ENCODE measurements at places on chromosomes 11 and 22. TPM values are rescaled to one million over a fixed set of nuclear protein-coding genes. Genes with fewer than 3 reads are reported as not detected.

DNA sequence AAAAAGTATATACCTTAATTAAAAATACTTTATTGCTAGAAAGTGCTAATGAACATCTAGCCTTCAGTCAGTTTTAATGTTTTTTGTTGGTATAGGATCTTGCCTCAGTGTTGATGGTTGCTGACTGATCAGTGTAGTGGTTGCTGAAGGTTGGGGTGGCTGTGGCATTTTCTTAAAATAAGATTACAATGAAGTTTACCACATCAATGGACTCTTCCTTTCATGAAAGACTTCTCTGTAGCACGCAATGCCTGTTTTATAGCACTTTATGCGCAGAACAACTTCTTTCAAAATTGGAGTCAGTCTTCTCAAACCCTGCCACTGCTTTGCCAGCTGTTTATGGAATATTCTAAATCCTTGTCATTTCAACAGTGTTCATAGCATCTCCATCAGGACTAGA, 50.6 kb downstream of the LDLRAD3 start:
- no peak for DNase-seq

- no peak for DNase-seq
Observed at GRCh38 chr11:45470794-45471167, 184.6 kb upstream of the SYT13 start.

DNA sequence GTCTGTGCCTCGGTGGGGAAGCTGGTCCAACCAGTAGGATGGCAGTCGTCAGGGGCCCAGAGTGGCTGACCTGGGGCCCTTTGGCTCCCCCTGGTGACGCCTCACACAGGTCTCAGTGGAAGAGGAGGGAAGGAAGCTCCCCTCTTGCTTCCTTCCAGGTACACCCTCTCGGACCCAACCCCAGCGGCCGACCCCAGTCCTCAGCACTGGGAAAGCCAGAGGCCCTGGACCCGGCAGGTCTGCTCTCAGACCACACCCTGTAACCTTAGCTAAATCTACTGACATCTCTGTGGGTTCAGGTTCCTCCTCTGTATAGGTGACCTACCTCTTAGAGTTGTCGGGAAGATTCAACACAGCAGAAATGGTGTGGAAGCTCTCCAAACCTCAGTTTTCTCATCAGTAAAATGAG, 3.4 kb upstream of the SCUBE1 start:
- no peak for DNase-seq

DNA sequence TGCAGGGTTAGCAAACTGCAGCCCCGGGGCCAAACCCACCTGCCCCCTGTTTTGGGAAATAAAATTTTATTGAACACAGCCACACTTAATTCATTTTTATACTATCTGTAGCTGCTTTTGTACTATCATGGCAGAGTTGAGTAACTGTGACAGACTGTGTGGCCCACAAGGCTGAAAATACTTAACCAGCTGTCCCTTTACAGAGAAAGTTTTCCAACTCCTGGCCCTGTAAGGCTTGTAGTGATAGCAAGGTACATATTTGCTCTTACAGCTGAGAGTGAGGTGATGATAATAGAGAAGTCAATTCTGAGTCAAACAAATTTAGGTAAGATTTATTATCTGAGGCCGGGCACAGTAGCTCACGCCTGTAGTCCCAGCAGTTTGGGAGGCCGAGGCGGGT, 87.4 kb upstream of the SLC6A5 start:
- DNase-seq, result no peak

DNA sequence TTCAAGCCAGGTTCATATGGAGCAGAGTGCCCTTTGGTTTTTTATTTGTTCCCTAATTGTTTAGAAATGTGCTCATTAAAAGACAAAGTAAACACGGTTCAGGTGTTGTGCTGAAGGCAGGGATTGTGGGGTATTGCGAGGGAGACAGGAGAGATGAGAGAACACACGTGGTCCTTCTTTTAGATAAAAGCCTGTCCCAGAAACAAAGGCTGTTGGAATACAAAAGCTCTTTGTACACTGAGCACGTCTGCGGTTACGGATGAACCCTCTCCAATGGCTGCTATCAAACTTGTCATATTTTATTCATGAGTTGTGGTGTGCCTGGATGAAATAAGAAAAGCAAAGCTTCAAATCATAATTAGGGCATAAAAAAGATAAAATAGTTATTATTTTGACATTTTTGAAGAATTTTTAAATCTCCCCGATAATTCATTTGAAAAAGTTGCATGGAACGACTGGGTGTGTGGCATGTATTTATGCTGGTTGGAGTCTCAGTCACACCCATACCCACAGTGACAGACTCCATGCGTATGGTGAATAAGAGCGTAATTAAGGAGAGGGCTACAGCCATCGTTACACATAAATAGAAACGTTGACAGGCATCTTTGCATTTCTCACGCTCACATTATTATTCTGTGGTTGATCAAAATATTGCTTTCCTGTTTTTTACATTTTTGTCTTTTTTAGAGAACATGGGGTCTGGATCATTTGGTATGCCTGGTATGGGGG, 92.9 kb downstream of the NELL1 start:
- DNase-seq, result no peak

- no peak for DNase-seq
Observed at GRCh38 chr11:65866509-65867283, 5.9 kb downstream of the EFEMP2 start.

DNA sequence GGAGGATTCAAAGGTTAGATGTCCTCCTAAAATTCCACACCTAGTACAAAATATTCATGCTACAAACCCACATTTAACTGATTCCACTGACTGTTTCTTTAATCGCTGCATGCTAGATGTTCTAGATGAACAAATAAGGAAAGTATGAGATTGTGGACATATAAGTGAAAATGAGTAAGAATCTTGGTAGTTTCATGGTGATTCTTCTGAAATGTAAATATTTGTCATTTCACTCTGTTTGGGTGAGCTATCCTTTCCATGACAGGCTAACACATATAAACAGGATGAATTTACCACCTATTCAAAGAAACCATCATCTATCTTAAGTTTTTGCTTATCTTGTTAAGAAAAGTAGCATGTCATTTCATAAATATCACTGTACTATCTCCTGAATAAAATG, 14.8 kb downstream of the OR5B3 start:
- DNase-seq, result no peak

DNA sequence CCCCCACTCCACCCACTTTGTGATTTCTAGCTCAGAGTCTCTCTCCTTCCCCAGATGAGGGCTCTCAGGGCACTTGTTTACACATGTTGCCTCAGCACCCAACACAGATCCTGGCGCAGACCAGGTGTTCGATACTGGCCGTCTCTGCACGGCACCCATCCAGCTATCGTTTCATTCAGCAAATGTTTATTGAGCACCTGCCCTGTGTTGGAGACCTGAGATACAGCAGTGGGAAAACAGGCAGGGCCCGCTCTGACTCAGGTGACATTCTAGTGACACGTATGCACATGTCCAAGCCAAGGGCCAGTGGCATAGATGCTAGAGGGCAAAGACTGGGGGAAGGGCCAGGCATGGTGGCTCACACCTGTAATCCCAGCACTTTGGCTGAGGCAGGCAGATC, 71.9 kb downstream of the NFAM1 start:
- no peak for DNase-seq

DNA sequence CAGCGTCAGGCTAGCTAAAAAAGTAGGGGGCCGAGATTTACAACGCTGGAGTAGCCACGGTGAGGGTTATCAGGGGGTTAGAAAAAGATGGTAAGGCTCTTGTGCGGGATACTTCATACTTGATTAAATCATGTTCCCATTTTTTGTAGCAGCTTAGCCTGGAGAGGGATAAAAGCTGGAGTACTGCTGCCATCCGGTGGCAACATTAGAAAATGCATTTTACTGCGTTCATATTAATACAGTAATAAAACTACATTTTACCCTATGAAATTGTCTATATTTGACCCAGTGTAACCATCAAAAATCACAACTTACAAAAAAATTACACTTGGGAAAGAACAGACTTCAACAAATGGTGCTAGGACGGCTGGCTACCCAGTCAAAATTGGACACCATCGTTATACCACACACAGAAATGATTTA, 17.3 kb downstream of the RPUSD4 start:
- DNase-seq, result peak; percentile 33

- DNase-seq, result no peak
Observed at GRCh38 chr22:48558016-48558415, 1269.7 kb downstream of the BRD1 start.

DNA sequence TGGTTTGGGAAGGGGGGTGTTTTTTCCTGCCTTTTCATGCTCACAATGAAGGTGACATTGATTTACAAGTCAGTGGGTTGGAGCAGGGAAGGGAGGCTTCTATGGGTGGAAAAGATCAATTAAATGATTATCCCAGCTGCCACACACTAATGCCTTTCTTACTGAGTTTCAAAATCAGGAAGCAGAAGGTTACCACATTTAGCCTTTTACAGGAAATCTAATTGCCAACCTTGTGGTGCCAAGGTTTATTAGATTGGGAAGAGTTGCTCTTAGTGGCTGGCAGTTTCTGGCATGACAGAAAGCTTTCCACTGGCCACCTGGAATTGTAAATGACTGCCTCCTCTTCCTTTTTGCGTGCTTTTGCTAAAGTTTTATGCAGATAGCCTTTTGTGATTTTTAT, 98.7 kb downstream of the NAV2 start:
- DNase-seq, result no peak

GRCh38 chr22:46622081-46622521, 1.9 kb downstream of the GRAMD4 start:
- no peak for DNase-seq

DNA sequence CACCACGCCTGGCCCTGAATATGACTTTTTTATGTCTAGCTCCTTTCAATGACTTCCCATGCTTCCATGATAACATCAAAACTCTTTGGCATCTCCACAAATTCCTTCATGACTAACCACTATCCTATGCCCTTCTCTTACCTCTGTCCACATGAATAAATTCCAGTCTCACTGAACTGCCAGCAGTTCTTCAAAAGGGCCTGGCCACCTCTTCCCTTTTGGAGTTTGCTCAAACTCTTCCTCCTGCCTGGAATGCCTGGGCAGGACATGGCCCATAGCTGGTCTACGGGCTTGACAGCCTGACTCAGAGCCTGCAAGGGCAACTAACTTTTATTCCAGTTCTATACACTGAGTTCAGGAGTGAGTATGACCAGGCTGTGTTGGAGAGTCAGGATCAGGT, 41.8 kb upstream of the ZBTB16 start:
- no peak for DNase-seq

- DNase-seq, result no peak
Observed at GRCh38 chr11:74267014-74267413, 44.4 kb downstream of the P4HA3 start.

GRCh38 chr11:10520562-10520961, 20.4 kb downstream of the RNF141 start:
- no peak for DNase-seq

- DNase-seq, result no peak
Observed at GRCh38 chr11:20353829-20354434, 9.6 kb upstream of the HTATIP2 start.

DNA sequence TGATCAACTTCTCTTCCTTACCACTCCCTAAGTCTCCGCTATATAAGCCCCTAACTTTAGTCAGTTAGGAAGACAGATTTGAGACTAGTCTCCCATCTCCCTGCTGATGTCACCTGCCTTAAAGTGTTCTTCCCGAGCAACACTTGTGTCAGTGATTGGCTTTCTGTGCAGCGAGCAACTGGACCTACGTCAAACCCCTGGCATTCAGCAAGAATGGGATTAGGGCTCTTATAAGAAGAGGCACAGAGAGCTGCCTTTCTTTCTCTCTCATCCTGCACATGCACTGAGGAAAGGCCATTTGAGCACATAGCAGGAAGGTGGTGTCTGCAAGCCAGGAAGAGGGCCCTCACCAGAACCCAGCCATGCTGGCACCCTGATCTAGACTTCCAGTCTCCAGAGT, 116.6 kb upstream of the THY1 start:
- DNase-seq, result no peak

GRCh38 chr11:8760896-8761295, 78.3 kb downstream of the RPL27A start:
- DNase-seq, result peak; percentile 59

DNA sequence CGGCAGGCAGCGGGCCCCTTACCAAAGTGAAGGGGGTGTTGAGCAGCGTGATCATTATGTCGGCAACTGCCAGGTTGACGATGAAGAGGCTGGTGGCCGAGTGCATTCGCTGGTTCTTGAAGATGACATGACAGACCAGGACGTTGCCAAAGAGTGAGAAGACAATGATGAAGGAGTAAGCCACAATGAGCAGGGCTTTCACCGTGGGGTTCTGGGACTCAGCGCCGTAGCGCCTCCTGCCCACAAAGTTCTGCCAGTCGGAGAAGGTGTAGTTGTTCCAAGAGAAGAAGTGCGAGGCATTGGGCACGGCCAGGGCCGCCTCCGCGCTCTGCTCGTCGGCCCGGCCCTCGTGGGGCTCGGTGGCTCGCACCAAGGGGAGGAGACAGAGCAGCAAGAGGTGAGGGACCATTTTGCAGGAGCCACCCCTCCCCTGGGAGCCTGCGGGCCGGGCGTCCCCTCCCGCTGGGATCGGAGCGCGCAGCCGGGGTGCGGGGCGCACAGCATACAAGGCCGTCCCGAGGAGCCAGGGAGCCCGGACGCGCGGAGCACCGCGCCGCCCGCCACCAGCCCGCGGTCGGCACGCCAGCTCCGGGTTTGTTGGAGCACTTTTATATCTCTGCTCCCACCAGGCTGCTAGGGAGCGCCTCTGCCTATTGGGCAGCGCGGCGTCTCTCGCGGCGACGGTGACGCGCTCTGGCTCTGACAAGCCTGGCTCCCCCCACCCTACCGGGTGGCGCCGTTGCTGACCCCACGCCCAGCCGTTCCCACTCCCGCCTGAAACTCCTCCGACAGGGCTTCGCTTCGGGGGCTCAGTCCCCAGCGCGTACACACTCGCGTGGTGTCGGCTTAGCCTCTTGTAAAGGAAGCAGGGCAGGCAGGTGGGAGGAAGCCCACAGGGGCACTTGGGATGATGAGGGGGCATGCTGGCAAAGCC, at the start of gene GPR83:
Gene GPR83 (minus strand): TSS at position 581 of the 934 bp plus-strand sequence. CDS start 172 bp downstream, at position 409.
- peak; percentile 49 for DNase-seq

- no peak for DNase-seq
Observed at GRCh38 chr11:79400717-79401330, 40.0 kb downstream of the TENM4 start.

GRCh38 chr11:78773077-78773476, 198.4 kb upstream of the NARS2 start:
- DNase-seq, result no peak

DNA sequence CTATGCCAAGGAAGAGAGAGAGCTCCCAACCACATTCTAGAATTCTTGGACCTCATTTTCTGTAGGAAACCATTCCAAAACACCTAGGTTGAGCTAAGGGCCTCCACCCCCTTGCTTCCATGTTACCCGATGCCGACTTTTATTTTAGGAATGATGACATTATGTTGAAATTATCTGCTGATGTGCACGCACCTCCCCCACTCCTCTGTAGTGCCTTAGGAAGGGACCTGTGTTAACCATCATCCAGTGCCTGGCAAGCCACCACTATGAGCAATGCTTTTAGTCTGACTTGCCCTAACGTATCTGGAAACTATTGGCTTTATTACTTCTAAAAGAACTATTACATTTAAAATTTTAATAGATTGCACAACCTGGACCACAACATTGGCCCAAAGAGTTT, 42.1 kb downstream of the NCAPD3 start:
- no peak for DNase-seq

TSGA10IP gene
- not detected for polyA plus RNA-seq

ELFN2 gene
- polyA plus RNA-seq, result 2.7 TPM

CHORDC1 gene
- polyA plus RNA-seq, result 46.4 TPM

NPAS4 gene
- 0.13 TPM for polyA plus RNA-seq
